B cell (primary cell): ENCODE measurements at places on chromosomes 2 and 18. TPM values are rescaled to one million over a fixed set of nuclear protein-coding genes. Genes with fewer than 3 reads are reported as not detected.

DNA sequence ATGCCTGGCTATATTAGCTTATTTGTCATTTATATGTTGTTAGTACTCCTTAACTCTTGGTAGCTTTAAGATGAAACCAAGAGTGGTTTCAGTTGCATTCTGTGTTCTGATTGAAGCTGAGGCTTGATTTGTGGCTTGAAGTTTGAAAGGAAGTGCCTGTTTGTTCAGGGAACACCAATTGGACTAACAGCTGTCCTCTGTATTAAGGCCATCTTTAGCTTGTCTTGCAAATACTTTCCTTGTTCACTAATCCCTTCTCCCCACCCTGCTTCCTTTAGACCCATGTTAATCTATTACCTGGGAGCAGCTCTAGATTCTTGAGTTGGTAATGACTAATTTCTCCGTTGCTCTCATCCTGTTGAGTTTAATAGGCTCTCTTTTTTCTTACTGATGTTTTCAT, 13.4 kb downstream of the ITGA6 start:
- DNase-seq: no peak

DNA sequence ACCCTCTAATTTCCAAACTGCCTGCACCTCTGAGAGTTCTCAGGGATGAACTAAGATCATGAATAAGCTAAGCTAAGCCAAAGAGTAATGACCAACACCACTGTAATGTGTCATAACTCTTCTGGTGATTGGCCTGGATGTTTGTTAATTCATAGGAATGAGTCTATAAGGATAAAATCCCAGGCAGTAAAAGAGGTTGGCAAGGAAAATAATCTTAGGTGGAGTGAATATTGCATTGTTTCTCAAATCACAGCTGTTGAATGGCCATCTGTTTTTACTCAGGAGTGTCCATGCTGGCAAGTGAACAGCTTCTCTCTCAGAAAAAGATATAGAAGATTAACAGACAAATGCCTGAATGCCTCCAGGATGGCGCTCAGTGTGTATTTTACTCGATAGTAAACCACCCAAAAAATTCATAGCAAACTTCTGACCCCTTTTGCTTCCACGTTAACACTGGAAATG, 60.8 kb upstream of the GLS start:
- no peak for DNase-seq

DNA sequence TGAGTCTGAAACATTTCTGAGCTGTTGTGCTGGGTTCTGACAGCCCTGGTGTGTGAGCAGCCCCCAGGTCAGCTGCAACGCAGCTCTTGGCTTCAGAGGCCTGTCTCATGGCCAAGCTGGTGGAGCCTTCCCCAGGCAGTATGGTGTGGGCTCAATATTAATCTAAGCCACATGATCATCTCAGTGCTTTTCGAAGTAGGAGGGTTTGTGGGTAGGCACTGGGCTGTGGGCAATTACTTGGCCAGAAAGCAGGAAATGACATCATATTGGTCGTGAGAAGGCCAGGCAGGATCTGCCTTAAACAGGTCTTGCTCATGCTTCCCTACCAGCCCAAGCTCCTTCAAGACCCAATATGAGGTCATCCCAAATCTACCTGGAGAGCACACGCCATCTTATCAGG, 26.9 kb downstream of the LOXHD1 start:
- DNase-seq: no peak

The UPP2 gene
- not detected in 2 replicates for total RNA-seq

DNA sequence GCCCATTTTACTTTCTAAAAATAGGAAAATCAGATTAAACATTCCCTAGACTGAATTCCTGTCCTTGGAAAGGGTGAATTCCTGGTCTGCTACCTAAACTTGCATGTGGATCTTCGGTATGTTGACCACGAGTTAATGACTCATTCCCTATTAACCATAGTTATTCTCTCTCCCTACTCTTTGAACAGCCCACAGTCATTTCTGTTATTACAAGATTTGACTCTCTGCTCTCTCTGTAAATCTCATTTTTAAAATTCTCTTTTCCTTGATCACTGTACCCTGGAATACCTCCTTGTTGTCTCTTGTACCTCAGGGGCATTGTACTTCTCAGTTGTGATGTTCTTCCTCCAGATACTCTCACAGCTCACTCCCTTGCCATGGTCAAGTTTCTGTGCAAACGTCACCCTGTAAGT, 92.0 kb upstream of the GULP1 start:
- no peak for DNase-seq

GRCh38 chr2:206082298-206082843, 3.6 kb downstream of the INO80D start:
- no peak for DNase-seq

DNA sequence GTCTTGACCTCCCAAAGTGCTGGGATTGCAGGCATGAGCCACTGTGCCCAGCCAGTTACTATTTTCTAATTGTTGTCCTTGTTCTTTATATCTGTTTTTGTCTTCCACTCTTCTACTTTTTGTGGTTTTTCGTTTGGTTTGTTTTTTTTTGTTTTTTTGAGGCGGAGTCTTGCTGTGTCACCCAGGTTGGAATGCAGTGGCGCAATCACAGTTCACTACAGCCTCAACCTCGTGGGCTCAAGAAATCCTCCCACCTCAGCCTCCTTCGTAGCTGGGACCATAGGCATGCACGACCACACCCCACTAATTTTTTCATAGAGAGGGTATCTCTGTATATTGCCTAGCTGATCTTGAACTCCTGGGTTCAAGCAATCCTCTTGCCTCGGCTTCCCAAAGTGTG, 100.7 kb downstream of the EHBP1 start:
- no peak for DNase-seq
